Substantia nigra (tissue), 51 donors: ENCODE measurements at places on chromosomes 3 and 15.

DNA sequence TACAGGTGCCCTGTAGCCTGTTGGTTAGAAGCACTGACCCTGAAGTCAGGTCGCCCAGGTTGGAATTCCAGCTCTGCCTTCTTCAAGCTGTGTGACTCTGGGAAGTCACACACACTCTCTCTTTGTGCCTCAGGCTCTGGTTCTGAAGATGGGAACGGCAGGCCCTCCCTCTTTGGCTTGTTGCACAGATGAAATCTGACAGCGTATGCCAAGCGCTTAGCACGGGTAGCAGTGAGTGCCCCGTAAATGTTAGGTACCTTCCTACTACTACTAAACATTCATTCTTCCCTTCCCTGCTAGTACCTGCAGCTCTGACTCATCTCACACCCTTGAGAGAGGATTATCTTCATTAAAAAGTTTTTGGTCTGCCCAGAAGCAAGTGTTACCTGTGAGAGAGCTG lies 139.0 kb downstream of the PGPEP1L start:
- no peak for DNase-seq

GRCh38 chr3:134034005-134034785 lies 4.5 kb upstream of the SLCO2A1 start:
- DNase-seq: no peak

- no peak for DNase-seq
Measured at GRCh38 chr15:23763021-23763420, 75.9 kb upstream of the NDN start.

- no peak for DNase-seq
Measured at GRCh38 chr15:89593018-89593417, 17.7 kb downstream of the TICRR start.

DNA sequence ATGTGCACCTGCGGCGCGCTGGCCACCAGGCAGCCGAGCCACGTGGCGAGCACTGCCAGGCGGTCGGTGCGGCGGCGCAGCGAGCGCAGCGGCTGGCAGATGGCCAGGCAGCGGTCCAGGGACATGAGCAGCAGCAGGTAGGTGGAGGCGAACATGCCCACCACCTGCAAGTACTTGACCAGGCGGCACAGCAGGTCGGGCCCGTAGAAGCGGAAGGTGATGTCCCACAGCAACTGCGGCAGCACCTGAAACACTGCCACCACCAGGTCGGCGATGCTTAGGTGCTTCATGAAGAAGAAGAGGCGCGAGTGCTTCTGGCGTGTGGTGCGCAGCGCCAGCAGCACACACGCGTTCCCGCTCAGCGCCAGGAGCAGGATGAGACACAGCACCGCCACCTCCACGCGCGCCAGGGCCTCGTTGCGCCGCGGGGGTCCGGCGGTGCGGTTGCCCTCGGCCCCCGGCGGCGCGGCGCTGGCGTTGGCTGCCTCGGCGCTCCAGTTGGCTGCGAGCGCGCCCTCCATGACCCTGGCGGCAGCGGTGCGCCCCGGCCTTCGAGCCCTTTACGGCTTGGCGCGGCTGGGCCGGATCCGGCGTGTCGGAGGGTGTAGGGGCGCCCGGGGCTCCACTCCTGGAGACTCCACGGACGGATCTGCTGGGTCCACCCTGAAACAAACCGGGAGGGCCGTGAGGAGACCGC lies 1.6 kb downstream of the OXTR start:
- no peak for DNase-seq

- DNase-seq: no peak
Measured at GRCh38 chr3:113163152-113163551, 48.2 kb upstream of the BOC start.

- DNase-seq: no peak
Measured at GRCh38 chr15:85694091-85694490, 100.6 kb downstream of the KLHL25 start.

DNA sequence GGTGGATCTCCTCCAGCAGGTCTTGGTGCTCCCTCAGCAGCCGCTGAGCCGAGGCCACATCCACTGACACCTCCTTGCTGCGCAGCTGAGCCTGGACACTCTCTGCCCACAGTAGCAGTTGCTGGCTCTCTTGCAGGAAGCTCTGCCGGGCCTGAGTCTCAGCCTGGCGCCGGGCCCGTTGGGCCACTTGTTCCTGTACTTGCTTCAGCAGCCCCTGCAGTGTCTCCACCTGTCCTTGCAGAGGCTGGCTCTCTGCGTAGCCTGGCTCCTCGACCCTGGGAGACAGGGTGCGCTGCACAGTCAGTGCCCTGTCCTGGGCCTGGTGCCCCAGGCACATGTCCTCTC lies 15.5 kb downstream of the SPTBN5 start:
- no peak for DNase-seq

- no peak for DNase-seq
Measured at GRCh38 chr3:113625834-113626233, 70.6 kb downstream of the USF3 start.

- no peak for DNase-seq
Measured at GRCh38 chr15:81386947-81387346, 12.9 kb upstream of the TMC3 start.

GRCh38 chr3:39269528-39269927 lies 10.3 kb downstream of the CX3CR1 start:
- DNase-seq: no peak

DNA sequence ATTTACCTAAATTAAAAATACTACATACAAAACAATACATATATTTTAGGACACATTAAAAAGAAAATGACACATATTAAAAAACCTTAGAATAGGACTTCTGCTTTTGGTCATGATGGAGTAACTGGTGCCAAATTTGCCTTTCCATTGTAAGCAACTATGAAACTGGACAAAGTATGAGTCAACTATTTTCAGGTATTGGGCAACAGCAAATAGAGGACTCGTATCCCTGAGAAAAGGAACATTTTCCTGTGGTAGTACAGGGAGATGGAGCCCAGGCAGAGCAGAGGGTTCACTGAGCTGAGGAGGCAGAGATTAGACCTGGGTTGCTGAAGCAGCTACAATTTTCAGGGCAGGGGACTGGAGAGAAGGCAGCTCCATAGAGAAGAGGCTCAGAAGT lies 14.7 kb downstream of the CCR1 start:
- no peak for DNase-seq

GRCh38 chr3:140268610-140269009 lies 333.6 kb downstream of the CLSTN2 start:
- no peak for DNase-seq

DNA sequence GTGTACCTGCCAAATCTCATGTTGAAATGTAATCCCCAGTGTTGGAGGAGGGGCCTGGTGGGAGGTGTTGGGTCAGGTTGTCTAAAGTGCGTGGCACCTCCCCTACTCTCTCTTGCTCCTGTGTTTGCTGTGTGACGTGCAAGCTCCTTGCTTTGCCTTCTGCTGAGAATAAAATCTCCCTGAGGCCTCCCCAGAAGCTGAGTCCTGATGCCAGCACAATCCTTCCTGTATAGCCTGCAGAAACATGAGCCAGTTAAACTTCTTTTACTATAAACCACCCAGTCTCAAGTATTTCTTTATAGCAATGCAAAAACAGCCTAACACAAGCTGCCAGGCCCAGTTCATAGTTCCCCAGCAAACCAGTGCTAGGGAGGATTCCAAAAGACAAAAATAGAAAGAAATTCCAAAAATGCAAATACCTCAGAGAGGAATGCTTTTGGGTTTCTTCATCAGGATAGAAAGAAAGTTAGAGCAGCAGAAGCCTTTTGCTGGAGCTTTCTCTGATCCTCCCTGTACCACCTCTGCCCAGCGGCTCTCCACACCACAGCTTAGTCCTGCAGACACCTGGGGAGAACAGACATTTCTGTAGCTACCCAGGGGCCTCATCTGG lies 25.9 kb upstream of the CDV3 start:
- DNase-seq: no peak

- no peak for DNase-seq
Measured at GRCh38 chr15:65406424-65407000, 16.2 kb downstream of the IGDCC4 start.

DNA sequence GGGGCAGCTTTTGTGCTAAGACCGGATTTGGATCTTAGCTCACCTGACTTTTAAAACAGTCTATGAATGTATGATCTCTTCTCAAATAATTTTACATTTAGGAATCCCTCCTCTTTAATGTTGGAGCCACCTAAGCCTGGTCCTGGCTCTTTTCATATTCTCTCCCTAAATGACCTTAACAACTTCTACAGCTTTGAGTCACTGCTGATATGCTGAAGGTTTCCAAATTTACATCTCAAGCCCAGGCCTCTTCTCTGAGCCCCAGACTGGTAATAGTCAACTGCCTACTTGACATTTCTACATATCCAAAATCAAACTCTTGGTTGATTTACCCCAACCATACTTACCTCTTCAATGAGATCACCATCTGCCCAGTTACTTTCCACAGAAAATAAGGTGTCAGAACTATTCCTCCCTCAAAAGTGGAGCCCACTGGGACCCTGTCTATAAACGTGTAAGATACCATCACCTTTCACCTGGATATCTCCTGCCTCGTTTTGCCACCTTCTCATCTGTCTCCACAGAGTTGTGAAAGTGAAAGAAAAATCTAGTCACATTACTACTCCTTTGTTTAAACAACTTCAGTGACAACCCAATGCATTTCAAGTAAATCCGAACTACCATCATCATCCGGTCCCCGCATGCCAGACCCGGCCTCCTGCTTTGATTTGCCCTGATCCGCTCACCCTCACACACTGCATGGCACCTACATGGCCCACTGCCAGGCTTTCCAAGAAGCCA lies 48.8 kb downstream of the UBP1 start:
- DNase-seq: no peak

DNA sequence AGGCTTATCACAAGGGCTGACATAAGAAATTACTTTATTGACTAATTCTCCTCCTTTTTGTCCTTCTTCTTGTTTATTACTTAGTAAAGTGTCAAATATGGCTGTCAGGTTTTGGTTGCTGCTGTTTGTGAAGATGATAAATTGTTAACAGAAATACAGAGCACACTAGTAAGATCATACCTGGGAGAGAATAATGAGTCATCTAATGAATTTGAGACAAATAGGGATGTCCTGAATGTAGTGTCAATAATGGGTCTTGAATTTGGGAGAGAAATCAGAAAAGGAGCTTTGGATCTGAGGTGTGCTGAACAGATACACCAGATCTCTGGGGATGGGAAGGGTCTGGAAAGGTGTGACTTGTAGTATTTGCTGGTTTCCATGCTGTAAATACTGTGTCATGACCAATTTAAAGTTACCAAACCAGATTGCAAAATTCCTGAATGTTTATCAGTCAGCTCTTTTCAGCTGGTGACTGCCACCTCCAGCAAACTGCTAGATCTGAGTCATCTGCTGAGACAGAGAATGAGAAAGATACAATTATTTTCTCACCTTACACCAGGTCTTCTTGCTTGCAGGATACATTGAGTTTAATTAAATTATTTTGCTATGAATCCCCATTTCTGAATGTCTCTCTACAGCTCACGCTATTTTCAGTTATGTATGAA lies 76.7 kb upstream of the SATB1 start:
- no peak for DNase-seq

DNA sequence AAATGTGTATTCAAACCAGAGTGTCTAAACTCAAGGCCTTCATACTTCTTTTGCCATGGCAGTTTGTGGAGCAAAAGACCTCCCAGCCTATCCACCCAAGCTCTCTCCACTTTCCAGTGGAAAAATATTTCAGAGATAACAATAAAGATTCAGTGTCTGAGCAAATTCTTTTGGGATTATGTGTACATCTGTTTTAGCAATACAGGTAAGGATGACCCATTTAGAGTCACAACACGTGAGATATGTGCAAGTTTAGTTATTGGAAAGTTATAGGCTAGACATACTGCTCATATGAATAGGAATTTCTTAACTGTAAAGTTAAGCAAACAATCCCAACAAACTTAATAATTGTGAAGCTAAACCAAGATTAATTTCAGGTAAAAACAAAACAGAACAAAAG lies 174.5 kb upstream of the LRIG1 start:
- no peak for DNase-seq

GRCh38 chr3:95134693-95135413 lies 1072.0 kb downstream of the NSUN3 start:
- DNase-seq: no peak

- DNase-seq: no peak
Measured at GRCh38 chr15:49686599-49686998, 65.8 kb downstream of the DTWD1 start.

DNA sequence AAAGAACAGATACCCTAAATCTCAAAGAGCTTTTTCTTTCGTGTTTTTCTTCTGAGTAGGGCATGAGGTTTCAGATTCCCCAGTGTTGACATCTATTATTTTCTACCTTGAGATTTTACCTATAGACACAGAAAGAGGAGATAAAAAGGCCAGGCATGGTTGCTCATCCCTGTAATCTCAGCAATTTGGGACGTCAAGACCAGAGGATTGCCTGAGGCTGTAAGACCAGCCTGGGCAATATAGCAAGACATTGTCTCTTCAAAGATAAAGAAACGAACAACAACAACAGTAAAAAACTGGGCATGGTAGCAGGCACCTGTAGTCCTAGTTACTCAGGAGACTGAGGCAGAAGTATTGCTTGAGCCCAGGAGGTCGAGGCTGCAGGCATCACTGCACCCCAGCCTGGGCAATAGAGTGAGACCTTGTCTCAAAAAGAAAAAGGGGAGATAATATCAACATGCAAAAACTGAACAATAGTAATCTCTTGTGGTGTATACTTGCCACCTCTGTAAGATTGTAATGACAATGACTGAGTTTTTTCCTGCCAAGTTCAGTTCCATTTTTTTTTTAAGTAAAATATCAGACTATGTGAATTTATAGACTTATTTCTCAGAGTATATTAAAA lies 71.3 kb downstream of the MBNL1 start:
- no peak for DNase-seq

DNA sequence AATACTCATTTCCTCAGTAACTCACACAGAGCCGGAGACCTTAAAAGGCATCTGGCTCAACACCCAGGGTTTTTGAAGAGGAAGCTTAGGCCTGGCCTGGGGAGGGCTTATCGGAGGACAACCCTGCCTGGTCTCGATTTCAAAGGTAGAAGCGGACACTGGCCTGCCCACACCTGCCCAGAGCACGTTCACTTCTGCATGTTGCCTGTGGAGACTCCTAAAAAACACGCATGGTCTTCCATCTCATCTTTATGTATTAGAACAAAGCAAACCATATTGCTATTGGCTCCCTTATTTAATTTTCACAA lies 55.5 kb upstream of the FURIN start:
- DNase-seq: no peak

DNA sequence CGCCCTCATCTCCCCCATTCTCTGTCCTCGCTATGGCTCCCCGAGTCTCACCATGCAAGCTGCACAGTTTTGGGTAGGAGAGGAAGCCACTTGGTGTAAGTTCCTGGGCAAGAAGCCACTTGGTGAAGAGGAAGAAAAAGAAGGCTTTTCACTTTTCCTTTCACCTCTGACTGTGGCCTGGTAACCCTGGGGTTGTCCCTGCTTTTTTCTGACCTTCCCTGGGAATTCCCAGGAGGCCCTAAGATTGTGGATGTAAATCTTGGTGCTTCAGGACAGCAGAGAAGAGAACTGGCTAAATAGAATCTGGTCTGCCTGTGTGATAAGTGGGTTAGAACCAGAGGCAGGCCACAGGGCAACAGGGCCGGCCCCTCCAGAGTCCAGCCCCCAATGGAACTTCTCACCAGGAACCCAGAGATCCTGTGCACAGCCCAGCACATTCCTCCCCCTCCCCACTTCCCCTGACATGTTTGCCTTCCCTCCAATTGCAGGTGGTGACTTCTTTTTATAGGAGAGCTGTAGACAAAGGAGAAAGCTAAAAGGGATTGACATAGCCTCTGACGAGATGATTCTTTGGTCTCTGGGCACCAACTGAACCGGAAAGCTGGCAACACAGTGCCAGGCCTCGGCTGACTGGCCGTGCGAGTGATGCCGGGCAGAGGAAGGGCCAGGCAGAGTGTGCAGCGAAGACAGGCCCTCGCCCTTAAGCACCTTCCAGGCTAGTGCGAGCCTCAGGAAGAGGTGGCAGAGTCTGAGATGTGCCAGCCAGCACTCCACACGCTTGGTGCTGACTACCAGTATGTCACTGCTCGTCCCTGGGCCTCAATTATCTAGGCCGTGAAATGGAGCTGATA lies 19.4 kb upstream of the SKOR1 start:
- no peak for DNase-seq
